Effector CD4-positive, alpha-beta T cell (primary cell): ENCODE measurements at places on chromosomes 7 and 10.

- DNase-seq = no peak
These were observed 101.8 kb upstream of the RET start for GRCh38 chr10:42975005-42975493.

GRCh38 chr7:2198206-2198605 is 34.5 kb downstream of the MAD1L1 start:
- no peak for DNase-seq

- DNase-seq = peak; percentile 52
These were observed 33.9 kb downstream of the KAZALD1 start for GRCh38 chr10:101095550-101096213.

DNA sequence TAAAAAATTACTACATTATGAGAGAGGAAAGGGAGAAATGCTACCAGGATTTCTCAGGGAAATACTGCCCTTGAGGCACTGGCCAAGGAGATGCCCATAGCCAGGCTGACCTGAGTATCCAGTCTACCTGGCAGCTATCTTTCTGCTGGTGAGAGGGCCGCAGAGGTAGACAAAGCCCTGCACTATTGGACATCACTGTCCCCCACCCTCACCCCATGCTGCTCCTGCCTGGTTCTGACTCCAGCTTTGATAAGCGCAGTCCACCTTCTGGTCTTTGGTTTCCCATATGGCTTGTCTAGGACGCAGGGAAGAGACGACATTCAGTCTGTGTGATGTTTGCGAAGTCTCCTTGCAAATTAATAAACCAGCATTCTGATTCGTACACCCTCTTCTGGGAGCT is 3.7 kb downstream of the ITPRIP start:
- DNase-seq = no peak

- DNase-seq = no peak
These were observed 15.6 kb downstream of the FOXL3 start for GRCh38 chr7:305410-306151.

DNA sequence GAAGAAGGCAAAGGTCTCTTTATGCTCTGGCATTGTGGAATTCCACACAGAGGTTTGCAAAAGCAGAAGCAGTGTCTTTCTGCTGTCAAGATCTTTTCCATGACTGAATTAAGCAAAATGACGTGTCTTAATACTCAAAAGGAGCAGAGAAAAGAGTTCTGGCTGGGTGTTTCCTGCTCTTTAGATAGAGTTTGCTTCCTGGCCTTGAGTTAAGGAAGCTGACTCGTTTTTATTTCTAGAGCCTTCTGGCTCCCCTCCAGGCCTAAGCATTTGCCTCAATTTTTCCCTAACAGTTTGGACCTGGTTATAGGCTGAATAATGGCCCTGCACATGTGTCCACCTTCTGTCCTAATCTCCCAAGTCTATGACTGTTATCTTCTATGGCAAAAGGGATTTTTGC is 21.6 kb downstream of the TAS2R41 start:
- no peak for DNase-seq

GRCh38 chr10:94423627-94424026 is 21.3 kb downstream of the TBC1D12 start:
- no peak for DNase-seq

DNA sequence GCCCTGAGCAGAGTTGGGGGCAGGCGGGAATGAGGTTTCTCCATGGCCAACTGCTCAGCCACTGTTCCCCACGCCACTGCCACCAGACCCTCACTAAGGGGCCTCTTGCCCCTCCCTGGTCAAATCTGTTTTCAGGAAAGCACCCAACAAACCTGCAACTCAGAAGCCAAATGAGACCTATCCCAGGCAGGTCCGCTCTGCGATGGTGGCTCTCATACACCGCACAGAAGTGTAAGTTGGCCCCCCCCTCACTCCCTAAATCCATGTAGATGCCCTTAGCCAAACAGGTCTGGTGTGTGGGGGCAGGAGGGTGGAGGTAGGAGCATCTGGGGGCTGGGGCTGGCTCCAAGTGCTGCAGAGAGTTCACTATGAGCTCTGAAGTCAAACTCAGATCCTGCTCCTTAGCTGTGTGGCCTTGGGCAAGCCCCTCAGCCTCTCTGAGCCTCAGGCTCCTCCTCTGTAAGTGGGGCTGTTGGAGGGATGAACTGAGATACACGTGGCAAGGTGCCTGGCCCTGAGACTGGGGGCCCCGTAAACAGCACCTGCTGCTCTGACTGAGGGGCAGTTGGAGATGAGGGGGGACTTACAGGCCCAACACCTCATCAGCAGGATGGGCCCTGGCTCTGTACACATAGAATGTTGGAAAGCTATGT is 1.1 kb downstream of the MMRN2 start:
- no peak for DNase-seq

DNA sequence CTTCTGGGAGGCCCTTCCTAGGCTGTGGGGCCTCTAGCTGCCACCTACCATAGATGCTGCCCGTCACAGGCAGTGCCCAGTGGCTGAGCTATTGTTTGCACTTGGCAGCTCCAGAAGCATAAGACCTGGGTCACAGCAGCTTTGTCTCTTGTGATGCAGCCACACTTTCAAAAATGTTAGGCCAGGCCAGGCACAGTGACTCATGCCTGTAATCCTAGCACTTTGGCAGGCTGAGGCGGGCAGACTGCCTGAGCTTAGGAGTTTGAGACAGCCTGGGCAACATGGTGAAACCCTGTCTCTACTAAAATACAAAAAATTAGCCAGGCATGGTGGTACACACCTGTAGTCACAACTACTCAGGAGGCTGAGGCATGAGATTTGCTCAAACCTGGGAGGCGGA is 9.5 kb upstream of the KAZALD1 start:
- no peak for DNase-seq

GRCh38 chr10:5385224-5385623 is 19.4 kb downstream of the TUBAL3 start:
- DNase-seq = no peak

GRCh38 chr7:142784096-142784495 is 13.3 kb downstream of the PRSS2 start:
- DNase-seq = no peak

GRCh38 chr10:76743169-76743568 is 894.4 kb downstream of the KCNMA1 start:
- no peak for DNase-seq

GRCh38 chr10:102064868-102065560 is at the start of gene HPS6:
Gene HPS6 (plus strand): TSS chr10:102065349. CDS start chr10:102065475, 126 bp downstream.
- peak; percentile 80 for DNase-seq

DNA sequence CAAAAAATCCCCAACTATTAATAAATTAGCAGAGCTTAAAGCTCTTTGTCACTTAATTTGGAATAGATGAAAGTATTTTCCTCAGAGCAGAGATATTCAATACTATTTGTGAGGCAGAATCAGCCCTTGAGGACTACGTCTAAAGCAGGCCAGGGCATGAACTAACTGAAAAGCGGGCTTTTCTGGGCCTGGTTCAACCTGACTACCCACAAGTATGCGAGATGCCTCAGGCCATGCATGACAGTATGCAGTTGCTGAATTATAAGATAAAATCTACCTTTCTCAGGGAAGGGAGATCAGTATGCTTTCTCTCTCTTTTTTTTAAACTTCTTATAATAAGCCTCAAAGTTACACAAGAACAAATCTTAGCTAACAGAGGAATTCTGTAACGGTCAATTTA is 20.1 kb downstream of the TMEM168 start:
- DNase-seq = no peak

DNA sequence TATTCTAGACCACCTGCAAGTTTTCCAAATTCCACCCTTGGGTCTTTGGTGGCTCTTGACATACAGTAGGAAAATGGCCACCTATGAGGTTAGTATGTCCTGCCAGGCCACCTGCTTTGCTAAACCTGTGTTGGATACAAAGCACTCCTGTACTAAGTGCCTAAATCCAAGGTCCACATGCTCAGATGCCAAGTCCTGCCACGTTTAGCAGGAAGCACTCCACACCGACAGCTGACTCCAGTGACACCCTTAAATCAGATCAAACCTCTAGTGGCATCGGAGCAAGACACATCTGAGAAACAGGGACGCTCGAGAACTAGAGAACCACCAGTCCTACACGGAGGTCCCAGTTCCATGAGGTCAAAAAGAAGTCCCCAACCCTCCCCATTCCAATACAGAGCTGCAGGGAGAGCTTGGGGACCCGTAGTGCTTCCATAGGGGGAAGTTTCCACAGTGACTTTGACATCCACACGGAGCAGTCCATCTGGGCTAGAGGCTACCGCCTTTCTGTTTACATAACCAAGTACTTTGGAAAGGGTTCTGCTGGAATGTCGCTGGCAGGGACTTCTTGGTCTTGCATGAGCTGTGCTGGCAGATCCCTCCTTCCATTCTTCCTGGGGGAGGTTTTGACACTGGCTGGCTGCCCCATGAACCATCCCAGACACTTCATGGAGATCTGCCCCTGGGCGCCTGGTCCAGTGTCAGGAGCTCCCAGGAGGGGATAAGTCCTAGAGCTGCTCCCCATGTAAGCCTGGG is 290.6 kb downstream of the PRPF18 start:
- no peak for DNase-seq

- no peak for DNase-seq
These were observed 438.9 kb upstream of the PODXL start for GRCh38 chr7:131995324-131995723.

- no peak for DNase-seq
These were observed 1.0 kb downstream of the ATE1 start for GRCh38 chr10:121926671-121927317.

- DNase-seq = no peak
These were observed 14.3 kb downstream of the JAZF1 start for GRCh38 chr7:28165961-28166955.

GRCh38 chr10:74227697-74228424 is 76.8 kb downstream of the ADK start:
- DNase-seq = no peak

GRCh38 chr7:79531905-79532664 is 78.6 kb upstream of the MAGI2 start:
- no peak for DNase-seq

GRCh38 chr10:32940321-32941301 is 17.4 kb downstream of the ITGB1 start:
- DNase-seq = no peak

DNA sequence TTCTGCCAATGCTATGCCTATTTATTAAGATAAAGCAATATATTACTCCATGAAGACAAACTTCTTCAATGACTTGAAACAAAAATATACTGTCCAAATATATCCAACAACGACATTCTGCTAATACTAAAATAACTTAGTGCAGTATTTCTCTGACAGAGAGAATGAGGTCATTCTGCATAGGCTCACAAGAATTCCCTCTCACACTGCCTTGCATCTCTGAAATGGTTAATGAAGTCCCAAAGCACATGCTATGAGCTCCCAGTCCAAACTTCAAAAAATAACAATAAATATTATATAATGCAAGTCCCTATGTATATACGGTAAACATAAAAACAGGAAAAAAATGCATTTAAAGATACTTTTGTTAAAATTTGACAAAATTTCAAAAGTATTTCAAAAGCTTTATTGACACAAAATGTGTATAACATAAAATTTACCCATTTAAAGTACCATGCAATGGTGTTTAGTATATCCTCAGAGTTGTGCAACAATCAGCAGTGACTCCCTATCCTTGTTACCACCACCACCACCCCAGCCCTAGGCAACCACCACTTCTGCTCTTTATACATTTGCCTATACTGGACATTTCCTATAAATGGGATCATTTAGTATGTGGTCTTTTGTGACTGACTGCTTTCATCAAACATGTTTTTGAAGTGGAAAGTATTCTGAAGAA is 27.6 kb downstream of the CHCHD3 start:
- no peak for DNase-seq

DNA sequence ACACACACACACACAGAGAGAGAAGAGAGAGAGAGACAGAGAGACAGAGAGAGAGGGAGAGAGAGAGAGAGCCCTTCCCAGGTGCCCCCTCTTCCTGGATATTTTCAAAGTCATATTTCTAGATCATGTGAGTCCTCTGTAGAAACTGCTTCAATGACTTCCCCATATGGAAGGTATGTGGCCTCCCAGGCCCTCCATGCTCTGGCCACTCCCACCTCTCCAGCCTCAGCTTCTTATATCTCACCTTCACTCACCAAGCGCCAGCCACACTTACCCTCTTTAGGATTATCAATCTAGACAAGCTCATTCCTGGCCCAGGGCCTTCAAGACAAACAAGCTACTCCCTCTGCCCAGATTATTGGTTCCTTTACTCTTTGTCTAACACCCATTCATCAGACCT is 259.7 kb downstream of the MTERF1 start:
- no peak for DNase-seq

DNA sequence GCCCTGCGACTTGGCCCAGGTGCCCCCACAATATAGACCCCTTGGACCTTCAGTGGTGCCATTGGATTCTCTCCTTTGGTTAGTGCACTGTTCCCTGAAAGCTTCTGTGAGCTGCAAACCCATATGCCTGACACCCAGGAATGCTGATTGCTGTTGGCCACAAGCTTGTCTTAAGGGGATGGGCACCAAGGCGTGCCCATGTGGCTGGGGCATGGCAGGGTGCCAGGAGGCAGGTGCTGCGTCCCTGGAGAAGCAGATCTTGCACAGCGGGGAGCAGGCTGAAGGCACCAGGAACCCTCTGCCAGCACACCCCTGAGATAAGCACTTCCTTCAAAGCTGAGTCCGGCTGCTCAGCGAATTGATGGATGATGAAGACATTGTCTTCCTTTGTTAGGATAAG is 411.8 kb downstream of the SDK1 start:
- no peak for DNase-seq

DNA sequence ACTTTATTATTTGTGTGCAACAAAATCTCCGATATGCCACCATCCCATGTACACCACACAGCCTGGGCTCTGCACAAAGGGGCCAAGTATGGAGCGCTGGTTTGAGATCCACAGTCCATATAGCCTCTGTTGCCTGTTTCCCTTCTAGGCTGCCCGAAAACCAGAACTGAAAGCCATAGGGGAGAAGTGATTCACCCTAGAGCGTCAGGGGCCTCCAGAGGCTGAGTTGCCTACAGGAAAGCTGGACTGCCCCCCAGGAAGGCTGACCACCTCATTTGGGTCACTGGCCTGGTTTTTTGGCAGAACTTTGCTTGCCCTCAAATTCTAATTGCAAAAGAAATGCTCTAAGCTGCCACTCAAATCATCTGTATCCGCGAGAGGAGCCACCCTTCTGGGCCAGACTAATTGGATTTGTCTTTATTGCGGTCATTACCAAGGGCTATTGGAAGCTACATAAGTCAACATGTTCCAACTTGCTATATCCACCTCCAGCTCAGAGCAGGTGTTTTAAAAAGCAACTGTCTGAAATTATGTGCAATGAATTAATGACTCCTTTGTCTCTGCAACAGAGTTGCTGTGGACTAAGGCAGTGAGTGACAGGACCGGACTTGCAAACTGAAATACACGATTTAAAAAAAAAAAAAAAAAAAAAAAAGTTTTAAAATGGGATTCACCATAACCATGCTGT is 28.3 kb upstream of the FRMD4A start:
- DNase-seq = no peak

- no peak for DNase-seq
These were observed 774.1 kb upstream of the AUTS2 start for GRCh38 chr7:68823996-68824780.

GRCh38 chr7:12637819-12638592 is 49.4 kb upstream of the ARL4A start:
- no peak for DNase-seq

- DNase-seq = no peak
These were observed 123.1 kb upstream of the INHBA start for GRCh38 chr7:41825927-41826480.
